Hepatocyte (in vitro differentiated cells): ENCODE measurements at places on chromosomes 16 and 17.

GRCh38 chr17:35235917-35236316, 7.0 kb upstream of the SLFN5 start:
- DNase-seq: no peak
- H3K27me3 ChIP-seq: peaks cover 5% of the 10 kb centered on the region
- no peak overlapping the region for H3K4me3 ChIP-seq
- no peaks in the 10 kb centered on the region for H3K4me1 ChIP-seq
- H3K27ac ChIP-seq: no peak overlapping the region

DNA sequence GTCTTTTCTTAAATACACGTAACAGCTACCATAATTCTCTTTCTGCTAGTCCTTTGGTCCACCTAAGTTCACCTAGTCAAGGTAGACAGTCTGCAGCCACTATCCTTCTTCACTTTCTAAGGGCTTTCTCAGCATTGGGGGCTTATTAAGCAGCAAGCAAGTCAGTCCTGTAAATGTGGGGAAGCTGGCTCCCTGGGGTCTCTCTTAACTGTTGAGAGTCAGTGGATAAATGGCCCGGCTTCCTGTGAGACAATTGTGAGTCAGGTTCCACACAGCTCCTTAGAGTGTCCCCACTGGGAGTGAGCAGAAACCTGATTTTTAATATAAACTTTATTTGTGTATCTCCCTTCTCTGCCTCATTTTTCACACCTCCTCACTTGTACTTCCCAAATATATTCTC, 132.1 kb downstream of the CDH13 start:
- no peak overlapping the region for H3K27ac ChIP-seq
- H3K27me3 ChIP-seq: peaks cover 1% of the 10 kb centered on the region
- no peak for DNase-seq
- H3K4me3 ChIP-seq: no peak overlapping the region

DNA sequence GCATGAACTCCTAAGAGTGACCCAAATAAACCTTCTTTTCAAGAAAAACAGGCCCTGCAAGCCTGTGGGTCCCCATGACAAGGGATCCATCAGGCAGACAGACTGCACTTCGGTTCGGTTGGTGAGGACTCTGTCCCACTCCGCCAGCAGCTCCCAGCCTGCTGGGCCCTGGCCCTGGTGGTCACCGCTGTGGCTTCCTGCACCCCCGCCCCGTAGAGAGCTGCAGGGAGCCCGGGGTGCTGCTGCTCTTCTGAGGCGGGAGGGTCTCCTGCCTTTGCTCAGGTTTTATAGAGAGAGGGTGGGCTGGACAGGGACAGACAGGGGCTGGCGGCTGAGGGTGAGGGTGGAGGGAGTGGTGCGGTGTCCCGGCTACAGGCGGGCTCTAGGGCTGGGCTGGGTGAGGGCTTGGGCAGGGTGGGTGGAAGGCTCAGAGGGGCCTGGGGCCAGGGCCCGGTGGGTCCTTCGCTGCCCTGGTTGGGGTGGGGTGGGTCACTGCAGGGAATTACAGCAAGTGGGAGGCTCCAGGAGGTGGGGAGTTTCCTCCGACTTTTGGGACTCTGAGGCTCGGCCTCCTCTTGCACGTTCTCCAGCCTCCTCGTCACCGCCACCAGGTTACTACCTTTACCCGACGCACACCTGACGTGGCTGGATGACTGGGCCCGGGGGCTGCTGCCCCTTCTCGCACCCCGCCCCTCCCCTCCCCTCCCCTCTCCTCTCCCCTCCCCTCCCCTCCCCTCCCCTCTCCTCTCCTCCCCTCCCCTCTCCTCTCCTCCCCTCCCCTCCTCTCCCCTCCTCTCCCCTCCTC, 90.2 kb upstream of the CBX4 start:
- H3K27ac ChIP-seq: no peak overlapping the region
- no peak for DNase-seq
- H3K4me3 ChIP-seq: no peak overlapping the region

DNA sequence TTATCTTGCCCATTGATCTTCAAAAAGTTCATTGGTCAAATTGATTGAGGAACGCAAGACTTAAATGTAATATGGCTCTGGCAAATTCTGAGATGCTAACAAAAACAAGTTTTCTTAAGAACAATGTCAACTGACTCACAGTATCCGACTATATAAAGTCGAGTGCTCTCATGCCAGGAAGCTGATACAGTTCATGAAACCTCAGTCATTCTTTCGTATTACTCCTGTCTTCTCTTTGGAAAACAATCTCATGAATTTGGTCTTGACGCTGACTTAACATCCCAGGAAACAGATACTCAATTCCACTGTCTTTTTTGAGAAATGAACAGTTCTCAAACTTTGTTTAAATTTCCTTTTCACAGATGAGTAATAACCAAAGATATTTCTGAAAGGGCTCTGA, 704.9 kb downstream of the MAF start:
- no peak overlapping the region for H3K4me3 ChIP-seq
- H3K36me3 ChIP-seq: no peaks in the 10 kb centered on the region
- no peaks in the 10 kb centered on the region for H3K4me1 ChIP-seq

- no peak overlapping the region for H3K27ac ChIP-seq
- no peak overlapping the region for H3K4me3 ChIP-seq
- no peaks in the 10 kb centered on the region for H3K36me3 ChIP-seq
Measured at GRCh38 chr17:14225254-14225980, 11.2 kb downstream of the CDRT15 start.

DNA sequence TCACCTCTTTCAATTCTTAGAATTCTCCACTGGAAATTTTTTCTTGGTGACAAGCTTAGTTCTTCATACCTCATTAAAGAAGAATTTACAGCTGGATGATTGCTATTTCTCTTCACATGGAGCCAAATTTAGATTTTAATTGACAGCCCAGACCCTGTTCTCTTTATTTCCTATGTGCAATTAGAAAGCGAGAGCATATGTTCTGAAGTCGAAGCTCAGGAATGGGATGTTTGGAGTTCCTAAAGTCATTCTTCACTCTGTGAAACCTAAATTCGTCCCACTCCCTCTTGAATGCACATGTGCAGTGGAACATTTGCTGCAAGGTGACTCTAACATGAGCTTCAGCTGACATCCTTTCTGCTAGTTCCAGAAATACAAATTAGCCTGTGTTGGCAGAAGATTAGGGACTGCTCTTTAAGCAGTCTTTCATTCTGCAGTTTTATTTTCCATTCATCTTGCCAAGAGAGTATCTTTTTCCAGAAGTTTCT, 129.3 kb upstream of the KCNJ16 start:
- H3K4me1 ChIP-seq: peaks cover 3% of the 10 kb centered on the region
- H3K27me3 ChIP-seq: no peaks in the 10 kb centered on the region
- H3K27ac ChIP-seq: no peak overlapping the region
- DNase-seq: peak; percentile 27

DNA sequence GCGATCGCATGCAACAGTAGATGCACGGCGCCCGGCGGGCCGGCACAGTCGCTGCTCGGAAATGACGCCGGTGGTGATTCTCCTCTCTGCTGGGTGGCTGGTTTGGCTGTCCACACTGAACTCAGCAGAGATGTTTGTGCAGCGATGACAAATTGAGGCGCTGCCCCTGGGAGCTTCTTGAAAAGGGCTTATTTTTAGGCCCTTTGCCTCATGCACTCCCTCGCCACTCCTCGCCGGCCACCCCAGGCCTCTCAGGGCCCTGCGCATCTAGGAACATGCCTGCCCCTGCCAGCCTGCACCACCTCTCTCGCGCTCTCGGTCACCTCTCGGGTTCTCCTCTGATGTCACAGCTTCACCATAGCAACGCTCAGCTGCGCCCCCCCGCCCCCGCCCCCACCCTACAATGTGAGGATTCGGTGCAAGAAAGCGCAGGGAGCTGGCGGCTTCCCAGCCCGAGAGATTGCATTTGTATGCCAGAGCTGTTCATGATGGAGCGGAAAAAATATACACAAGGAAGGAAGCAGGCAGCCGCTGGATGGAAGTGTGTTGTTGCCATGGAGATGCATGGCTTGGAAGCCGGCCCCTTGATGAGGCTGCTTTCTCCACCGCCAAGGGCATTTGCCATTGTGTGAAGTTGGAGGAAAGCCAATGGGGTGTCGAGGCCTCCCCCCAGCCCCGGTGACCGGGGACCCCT, 81.3 kb upstream of the PLCG2 start:
- H3K4me3 ChIP-seq: no peak overlapping the region
- no peaks in the 10 kb centered on the region for H3K36me3 ChIP-seq
- no peaks in the 10 kb centered on the region for H3K27me3 ChIP-seq
- peak; percentile 38 for DNase-seq
- H3K27ac ChIP-seq: peak overlapping the region; percentile 49
- H3K4me1 ChIP-seq: peaks cover 3% of the 10 kb centered on the region

- no peak overlapping the region for H3K27ac ChIP-seq
- H3K36me3 ChIP-seq: no peaks in the 10 kb centered on the region
- H3K4me1 ChIP-seq: peaks cover 12% of the 10 kb centered on the region
- no peaks in the 10 kb centered on the region for H3K27me3 ChIP-seq
- no peak for DNase-seq
Measured at GRCh38 chr16:24681793-24682192, 47.7 kb upstream of the TNRC6A start.

DNA sequence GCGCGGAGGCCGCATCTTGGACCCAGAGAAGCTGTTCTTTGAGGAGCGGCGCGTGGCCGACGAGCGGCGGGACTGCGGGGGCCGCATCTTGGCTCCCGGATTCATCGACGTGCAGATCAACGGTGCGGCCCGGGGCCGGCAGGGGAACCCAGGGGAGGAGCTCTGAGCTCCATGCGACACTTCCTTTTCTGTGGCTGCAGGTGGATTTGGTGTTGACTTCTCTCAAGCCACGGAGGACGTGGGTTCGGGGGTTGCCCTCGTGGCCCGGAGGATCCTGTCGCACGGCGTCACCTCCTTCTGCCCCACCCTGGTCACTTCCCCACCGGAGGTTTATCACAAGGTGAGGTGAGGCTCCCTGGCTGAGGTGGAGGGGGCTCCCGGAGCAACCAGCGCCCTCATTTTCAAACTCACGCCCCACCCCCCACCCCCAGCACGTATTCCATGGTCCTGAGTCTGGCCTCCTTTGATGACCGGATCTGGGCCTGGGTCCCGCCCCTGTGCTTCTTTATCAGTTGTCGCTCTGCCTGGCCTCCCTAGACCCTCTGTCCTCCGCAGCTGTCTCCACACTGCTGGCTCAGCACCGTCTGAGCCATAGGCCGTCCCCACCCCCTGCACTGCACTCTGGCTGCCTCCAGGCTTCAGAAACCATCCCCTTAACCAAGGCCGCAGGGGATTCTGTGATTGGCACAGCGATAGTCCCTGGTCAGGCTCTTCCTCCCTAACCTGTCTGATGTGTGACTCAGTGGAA, 787 bp downstream of the AMDHD2 start:
- peak overlapping the region; percentile 49 for H3K4me3 ChIP-seq
- no peaks in the 10 kb centered on the region for H3K27me3 ChIP-seq
- H3K27ac ChIP-seq: peak overlapping the region; percentile 81
- H3K36me3 ChIP-seq: no peaks in the 10 kb centered on the region

- no peaks in the 10 kb centered on the region for H3K27me3 ChIP-seq
- H3K4me3 ChIP-seq: no peak overlapping the region
- no peak for DNase-seq
- no peak overlapping the region for H3K27ac ChIP-seq
- peaks cover 7% of the 10 kb centered on the region for H3K4me1 ChIP-seq
Measured at GRCh38 chr17:12027658-12028057, 7.0 kb downstream of the MAP2K4 start.

DNA sequence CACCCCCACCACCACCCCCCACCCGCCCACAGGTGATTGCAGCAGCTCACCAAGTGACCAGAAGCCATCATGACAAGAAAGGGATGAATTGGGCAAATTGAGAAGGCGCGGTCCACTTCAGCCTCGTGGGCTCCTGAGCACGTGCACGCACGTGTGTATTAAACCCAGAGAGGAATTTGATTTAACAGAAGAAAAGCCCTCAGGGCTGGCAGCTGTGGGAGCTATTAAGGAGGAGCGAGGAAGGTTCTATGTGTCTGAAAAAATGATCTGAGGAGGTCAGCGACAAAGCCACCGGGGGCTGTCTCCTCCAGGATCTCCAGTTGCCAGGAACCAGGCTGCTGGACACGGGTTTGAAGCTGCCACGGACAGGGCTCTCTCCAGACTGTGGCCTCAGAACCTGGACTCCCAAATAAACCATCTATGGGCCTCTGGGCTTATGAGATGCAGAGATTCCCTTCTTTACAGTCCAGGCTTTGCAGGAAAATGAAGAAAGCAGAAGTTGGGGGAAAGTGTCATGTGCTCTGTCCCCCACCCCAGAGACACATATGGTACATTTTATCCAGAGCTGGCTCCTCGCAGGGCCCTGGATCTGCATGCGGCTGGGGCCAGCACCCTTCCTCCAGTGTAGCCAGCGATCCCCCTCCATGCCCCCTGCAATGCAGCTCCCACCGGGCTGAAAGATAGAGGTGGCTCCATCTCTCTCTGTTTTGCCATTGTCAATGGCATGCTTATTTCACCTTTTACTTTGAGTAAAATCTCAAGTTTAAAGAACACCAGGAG, 219.7 kb upstream of the RPL38 start:
- no peak overlapping the region for H3K4me3 ChIP-seq
- no peaks in the 10 kb centered on the region for H3K36me3 ChIP-seq
- H3K4me1 ChIP-seq: no peaks in the 10 kb centered on the region
- DNase-seq: no peak

DNA sequence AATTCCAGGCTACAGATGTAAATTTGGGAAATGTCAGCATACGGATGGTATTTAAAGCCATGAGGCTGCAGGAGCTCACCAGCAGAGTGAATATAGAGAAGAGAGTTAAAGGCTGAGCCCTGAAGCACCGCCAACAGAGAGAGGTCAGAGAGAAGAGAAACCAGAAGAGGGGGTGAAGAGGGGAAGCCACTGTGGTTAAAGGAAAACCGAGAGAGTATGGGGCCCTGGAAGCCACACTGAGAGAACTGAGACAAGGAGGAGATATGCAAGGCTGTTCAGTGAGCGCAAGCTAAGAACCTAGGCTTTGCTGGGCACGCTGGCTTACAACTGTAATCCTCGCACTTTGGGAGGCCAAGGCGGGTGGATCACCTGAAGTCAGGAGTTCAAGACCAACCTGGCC, 24.6 kb downstream of the COPRS start:
- DNase-seq: no peak
- H3K4me3 ChIP-seq: no peak overlapping the region

- H3K4me1 ChIP-seq: no peaks in the 10 kb centered on the region
- no peaks in the 10 kb centered on the region for H3K36me3 ChIP-seq
- H3K4me3 ChIP-seq: no peak overlapping the region
- DNase-seq: no peak
- H3K27me3 ChIP-seq: no peaks in the 10 kb centered on the region
- no peak overlapping the region for H3K27ac ChIP-seq
Measured at GRCh38 chr16:81220349-81220748, 18.1 kb upstream of the BCO1 start.
